ENCODE measurements at places on chromosomes 5 and 9. TPM values are rescaled to one million over a fixed set of nuclear protein-coding genes. Genes with fewer than 3 reads are reported as not detected.
A peak's percentile ranks its signal among the peaks of the same experiment; 100 is the strongest.

Gene FAM221B
- total RNA-seq = not detected

- H3K36me3 ChIP-seq = no peaks in the 10 kb centered on the region
- H3K27ac ChIP-seq = no peak overlapping the region
- no peak overlapping the region for H3K4me3 ChIP-seq
- H3K4me1 ChIP-seq = no peaks in the 10 kb centered on the region
- no peaks in the 10 kb centered on the region for H3K27me3 ChIP-seq
Measured at GRCh38 chr9:83935276-83935935, 14.2 kb upstream of the KIF27 start.

DNA sequence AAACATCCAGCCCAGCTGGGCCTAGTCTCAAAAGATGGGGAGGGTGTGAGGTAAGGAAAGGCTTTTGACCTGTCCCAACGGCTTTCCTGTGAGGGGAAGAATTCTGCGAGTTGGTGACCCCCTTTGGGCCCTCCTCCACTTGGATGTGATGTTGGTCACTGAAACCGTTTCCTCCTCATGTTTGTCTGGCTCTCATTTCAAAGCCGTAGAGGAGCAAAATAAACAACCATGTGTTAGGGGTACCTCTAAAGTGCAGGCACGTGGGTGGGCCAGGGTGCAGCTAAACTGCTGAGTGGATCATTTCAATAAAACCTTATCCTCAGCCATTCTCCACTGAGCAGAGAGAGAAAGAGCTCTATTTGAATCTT, 84.3 kb upstream of the MELK start:
- peaks cover 3% of the 10 kb centered on the region for H3K4me1 ChIP-seq
- peak overlapping the region; percentile 76 for H3K27ac ChIP-seq
- no peaks in the 10 kb centered on the region for H3K36me3 ChIP-seq
- H3K4me3 ChIP-seq = peak overlapping the region; percentile 3
- no peak for DNase-seq

Gene SLC34A1
- not detected for total RNA-seq

- H3K36me3 ChIP-seq = no peaks in the 10 kb centered on the region
- H3K27me3 ChIP-seq = no peaks in the 10 kb centered on the region
- no peaks in the 10 kb centered on the region for H3K4me1 ChIP-seq
- no peak overlapping the region for H3K4me3 ChIP-seq
Measured at GRCh38 chr5:154103233-154103632, 64.5 kb downstream of the MFAP3 start.

GRCh38 chr5:135462304-135462703, 10.2 kb upstream of the TIFAB start:
- peaks cover 3% of the 10 kb centered on the region for H3K4me1 ChIP-seq
- H3K4me3 ChIP-seq = no peak overlapping the region
- H3K36me3 ChIP-seq = no peaks in the 10 kb centered on the region
- peaks cover 4% of the 10 kb centered on the region for H3K27me3 ChIP-seq
- no peak overlapping the region for H3K27ac ChIP-seq
- DNase-seq = no peak

DNA sequence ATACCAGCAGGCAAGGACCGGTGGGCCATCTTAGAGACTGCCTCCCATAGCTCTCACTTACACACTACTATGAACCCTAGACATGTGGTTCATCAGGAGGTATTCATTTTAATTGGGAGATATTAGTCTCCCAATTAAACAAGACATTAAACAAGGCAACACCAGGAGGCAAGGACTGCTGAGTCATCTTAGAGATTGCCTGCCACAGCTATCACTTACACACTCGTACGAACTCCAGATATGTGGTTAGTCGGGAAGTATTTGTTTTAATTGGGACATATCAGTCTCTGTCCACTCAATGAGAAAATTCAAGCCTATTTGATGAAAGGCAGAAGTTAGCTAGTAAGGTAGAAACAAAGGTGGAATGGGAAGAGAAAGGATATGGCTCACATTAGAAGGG, 343.9 kb downstream of the NFIB start:
- no peak overlapping the region for H3K4me3 ChIP-seq
- H3K27ac ChIP-seq = no peak overlapping the region
- H3K4me1 ChIP-seq = no peaks in the 10 kb centered on the region
- no peaks in the 10 kb centered on the region for H3K27me3 ChIP-seq
- H3K36me3 ChIP-seq = no peaks in the 10 kb centered on the region

GRCh38 chr5:179265514-179266290, 79.6 kb downstream of the ADAMTS2 start:
- no peaks in the 10 kb centered on the region for H3K27me3 ChIP-seq
- no peak overlapping the region for H3K27ac ChIP-seq
- no peak overlapping the region for H3K4me3 ChIP-seq
- H3K36me3 ChIP-seq = no peaks in the 10 kb centered on the region

Gene BARHL1
- total RNA-seq = not detected

GRCh38 chr5:143592648-143593047, 189.2 kb upstream of the NR3C1 start:
- H3K36me3 ChIP-seq = no peaks in the 10 kb centered on the region
- no peak for DNase-seq
- no peak overlapping the region for H3K4me3 ChIP-seq
- no peaks in the 10 kb centered on the region for H3K27me3 ChIP-seq
- peaks cover 7% of the 10 kb centered on the region for H3K4me1 ChIP-seq

DNA sequence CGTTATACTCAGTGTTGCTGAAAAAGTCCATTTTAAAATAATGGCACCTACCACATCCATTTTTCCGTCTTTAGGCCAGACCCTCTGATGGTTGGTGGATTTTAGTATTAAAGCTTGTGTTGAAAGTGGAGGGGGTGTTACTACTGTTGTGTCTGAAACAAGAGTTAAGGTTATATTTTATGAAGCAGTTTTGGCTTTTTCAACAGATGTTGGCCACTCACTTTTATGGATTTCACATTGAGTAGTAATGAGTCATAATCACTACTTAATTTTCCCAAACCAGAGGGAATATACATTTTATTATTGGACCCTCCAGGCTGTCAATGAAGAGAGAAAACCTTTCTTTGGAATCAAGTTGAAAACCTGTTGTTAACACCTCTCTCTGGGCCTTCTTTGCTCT, 88.0 kb downstream of the TRIO start:
- H3K27me3 ChIP-seq = no peaks in the 10 kb centered on the region
- no peaks in the 10 kb centered on the region for H3K4me1 ChIP-seq
- H3K4me3 ChIP-seq = no peak overlapping the region
- no peak overlapping the region for H3K27ac ChIP-seq
- H3K36me3 ChIP-seq = no peaks in the 10 kb centered on the region

- DNase-seq = no peak
- H3K4me3 ChIP-seq = no peak overlapping the region
- no peaks in the 10 kb centered on the region for H3K27me3 ChIP-seq
- H3K4me1 ChIP-seq = peaks cover 7% of the 10 kb centered on the region
Measured at GRCh38 chr9:97703437-97704344, 6.6 kb upstream of the XPA start.

- H3K36me3 ChIP-seq = no peaks in the 10 kb centered on the region
- H3K4me1 ChIP-seq = no peaks in the 10 kb centered on the region
- DNase-seq = no peak
- peaks cover 4% of the 10 kb centered on the region for H3K27me3 ChIP-seq
Measured at GRCh38 chr9:138020795-138021182, 143.2 kb downstream of the CACNA1B start.

Gene KIF4B
- not detected for total RNA-seq

Gene FLT4
- total RNA-seq = 0.97 TPM
